Stimulated activated CD4-positive, alpha-beta T cell treated with anti-CD3 and anti-CD28 coated beads, Interleukin-2, amount 100 ng/mL, for 4 hours (primary cell): ENCODE measurements at places on chromosomes 4 and X.

DNA sequence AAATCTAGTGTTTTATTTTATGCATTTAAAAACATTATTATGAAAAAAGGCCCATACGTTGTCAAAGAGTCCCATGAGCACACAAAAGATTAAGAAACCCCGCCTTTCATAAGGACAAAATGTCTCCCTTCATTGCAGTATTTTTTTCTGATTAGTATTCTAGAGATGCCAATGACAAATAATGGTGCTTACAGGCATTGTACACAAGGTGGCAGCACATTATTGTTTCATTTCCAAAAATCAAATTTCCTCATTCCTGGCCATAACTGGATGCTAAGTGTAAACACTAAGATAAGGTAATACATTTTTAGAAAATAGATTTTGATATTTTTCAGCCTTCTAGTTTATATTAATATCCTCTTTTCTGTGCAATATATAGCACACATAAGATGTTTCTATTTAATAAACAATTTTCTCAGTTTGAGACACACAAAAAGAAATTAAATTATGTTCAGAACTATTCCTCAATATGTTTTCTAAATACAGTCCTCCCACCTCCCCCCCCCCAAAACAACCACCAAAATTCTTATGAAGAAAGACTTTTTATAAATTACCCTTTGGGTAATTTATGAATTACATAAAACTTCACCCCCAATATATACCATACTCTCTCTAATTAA, 47.7 kb downstream of the TIGD2 start:
- DNase-seq, result no peak

GRCh38 chr4:123939621-123940020, 543.0 kb downstream of the SPRY1 start:
- no peak for DNase-seq

DNA sequence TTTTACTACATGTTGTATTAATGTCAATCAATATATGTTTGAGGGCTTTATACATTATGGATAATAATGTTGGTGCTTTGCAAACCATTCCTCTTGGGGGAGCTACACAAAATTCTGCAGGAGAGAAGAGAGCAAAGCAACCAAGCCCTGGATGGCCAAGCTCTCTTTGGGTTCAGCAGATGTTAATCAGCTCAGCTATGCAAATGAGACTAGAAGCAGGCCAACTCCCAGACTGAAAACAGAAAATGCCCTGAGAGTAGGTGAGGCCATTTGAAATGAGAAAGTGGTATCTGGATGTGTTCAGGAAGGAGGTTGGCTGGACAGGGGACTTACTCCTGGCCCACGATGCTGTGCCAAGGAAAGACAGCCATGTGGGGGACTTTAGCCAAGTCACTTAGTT, 387.0 kb downstream of the BCOR start:
- DNase-seq, result no peak

DNA sequence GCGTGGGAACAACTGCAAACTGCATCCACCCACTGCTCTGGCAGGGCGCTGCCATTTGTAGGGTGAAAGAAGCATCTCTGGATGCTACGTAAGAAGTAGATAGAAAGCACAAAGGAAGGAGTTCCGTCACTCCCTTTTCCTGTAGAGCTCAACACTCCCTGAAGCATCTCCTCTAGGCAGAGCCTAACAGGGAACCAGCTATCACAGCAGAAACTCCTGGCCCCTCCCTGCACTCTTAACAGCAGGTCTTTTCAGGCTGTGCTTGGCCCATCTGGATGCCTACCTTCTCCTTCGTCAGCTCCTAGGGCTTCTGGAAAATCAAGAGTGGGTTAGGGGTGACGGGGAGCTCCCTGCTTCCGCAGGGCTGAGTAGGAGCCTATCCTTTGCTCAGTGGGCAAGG, 112.9 kb upstream of the TLL1 start:
- no peak for DNase-seq

DNA sequence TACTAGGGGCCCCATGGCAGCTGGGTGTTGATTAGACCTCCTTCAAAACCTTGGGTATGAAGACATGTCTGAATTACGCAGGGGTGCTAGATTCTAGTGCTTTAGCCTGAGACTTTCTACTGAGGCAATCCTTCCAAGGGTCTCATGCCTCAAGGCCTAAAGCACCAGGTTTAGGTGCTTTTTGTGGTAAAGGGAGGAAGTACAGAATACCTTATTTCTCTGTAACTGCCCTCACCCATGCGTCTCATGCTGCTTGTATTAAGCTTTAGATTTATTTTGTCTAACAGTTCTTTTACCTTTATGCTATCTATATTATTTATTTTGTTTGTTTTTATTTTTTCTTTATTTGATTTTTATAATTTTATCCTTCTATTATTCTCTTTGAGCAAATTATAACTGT, 190.2 kb upstream of the GK2 start:
- no peak for DNase-seq

DNA sequence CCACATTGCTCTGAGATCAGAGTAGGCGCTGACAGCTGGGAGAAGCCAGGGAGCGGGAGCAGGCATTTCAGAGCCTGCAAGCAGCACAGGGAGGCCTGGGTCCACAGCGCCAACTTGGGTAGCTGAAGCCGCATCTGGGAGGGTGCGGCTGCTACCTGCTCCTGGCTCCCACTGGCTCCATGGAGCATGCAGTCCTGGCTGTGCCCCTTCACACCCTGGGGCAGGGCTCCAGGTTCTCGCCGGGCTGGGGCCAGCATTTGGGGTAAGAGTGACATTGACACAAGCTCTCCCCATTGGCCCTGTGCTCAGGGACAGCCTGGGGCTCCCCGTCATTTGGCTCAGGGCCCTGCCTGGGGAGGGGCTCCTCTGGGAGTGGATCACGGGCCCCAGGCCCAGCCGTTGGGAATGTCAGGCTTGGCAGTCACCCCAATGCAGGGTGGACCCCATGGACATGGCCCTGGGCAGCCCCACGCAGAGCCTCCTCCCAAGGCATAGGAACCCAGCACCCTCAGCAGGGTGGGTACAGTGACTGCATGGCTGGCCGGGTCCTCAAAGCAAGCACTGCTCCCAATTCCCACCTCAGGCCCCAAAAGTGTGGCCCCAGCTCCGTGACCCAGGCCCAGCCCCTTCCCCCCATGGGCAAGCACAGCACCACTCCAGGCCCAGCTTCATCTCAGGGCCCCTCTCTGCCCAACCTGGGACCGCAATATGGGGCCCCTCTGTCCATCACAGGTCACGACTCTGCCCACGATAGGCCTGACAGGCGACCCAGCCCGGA, 82.4 kb downstream of the PRDM5 start:
- DNase-seq, result no peak

GRCh38 chr4:147640331-147640730, 23.1 kb downstream of the TMEM184C start:
- no peak for DNase-seq

- DNase-seq, result no peak
Observed at GRCh38 chr4:66555301-66555700, 885.0 kb upstream of the EPHA5 start.

GRCh38 chr4:169658975-169659715, 38.8 kb downstream of the CLCN3 start:
- DNase-seq, result no peak

DNA sequence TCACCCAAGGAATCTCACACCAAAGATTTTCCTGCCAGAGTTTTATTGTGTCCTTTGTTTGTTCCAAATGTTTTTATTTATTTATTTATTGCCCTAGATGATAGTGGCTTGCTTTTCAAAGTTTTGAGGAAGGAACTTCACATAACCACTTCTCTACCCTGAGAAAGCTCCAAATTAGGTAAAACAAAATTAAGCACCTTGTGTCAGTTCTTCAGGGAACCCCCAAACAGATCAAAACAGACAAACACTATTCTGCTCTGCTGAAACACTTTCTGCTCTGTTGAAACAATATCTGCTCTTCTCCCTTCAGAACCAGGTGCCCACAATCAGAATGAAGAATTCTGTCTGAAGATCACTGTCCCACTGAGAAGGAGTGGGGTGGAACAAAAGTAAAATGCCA, 16.5 kb upstream of the CYBB start:
- no peak for DNase-seq

- DNase-seq, result no peak
Observed at GRCh38 chrX:1244164-1245076, 24.2 kb upstream of the CSF2RA start.

DNA sequence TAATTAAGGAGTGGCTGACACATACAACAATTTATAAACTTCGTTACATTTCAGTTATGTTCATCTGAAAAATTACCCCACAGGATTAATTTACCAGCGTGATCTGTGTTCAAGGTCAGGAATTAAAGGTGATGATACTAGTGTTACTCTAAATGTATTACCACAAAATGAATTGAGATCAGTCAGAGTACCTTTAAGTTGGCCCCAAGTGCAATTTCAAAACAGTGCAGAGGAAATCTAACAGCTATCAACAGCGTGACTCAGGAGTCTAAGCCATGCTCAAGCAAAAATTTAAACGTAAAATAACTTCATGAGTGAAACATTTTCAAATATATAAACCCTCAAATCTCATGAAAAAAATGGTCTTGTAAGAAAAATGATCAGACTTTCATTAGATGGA, 18.7 kb downstream of the ANTXR2 start:
- DNase-seq, result no peak

DNA sequence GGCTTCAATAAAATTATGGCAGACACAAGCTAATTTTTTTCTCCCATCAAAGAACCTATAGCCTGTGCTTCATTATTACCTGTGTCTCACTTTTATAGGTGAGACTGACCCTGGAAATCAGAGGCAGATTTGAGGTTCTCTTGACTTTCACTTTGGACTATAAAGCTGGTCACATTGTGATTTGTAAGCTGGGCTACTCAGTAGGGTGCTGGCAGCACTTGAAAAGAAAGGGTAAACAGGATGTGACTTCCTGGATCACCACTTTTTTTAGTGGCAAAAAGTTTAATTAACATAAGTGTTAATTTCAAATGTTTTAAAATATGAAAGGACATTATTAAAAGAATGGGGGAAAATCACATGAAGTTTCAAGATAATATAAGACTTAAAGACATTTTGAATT, 50.6 kb upstream of the GATB start:
- no peak for DNase-seq

DNA sequence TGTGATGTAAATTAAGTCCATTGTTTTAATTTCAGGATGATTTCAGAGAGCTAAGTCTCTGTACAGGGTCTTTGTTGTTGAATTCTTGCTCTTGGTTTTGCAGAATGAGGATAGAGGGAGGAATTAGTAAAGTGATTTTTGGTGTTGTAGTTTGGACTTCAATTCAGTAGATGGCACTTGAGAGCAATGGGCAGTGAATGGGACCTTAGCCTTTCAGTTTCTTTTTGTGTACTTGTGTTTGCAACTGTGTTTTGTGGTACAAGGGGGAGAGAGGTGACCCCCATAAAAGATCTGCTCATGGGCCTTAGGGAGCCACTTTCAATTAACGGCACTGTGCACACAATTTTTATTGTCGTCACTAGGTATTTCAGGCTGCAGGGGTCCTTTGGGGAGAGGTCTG, 340.0 kb downstream of the DCAF12L2 start:
- no peak for DNase-seq

GRCh38 chr4:70958681-70959080, 34.8 kb upstream of the DCK start:
- no peak for DNase-seq

GRCh38 chr4:162352580-162353107, 188.8 kb upstream of the FSTL5 start:
- DNase-seq, result no peak

- DNase-seq, result no peak
Observed at GRCh38 chr4:121380776-121381462, at the start of gene QRFPR. TSS of gene QRFPR (minus strand) at chr4:121381018. CDS start at chr4:121380647, 371 bp downstream.

GRCh38 chr4:184416913-184417734, 57.2 kb downstream of the IRF2 start:
- peak; percentile 11 for DNase-seq

DNA sequence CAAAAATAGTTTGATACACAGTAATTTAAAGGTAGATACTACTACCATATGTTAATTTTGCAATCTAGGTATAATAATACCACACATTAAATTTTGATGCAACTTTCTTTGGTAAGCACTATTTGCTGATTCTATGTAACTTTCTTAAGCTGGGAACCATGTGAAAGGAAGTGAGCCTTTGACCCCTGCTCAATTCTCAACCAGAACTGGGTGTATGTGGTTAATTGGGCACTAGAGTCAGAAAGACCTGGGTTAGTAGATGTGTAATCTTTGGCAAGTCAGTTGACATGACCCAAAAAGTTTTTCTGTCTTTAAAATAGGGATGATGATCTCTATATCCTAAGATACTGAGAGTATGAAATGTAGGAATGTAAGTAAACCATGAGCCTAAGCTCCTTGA, 22.4 kb downstream of the TLR2 start:
- no peak for DNase-seq

GRCh38 chrX:9677098-9677739, 88.4 kb downstream of the GPR143 start:
- no peak for DNase-seq

DNA sequence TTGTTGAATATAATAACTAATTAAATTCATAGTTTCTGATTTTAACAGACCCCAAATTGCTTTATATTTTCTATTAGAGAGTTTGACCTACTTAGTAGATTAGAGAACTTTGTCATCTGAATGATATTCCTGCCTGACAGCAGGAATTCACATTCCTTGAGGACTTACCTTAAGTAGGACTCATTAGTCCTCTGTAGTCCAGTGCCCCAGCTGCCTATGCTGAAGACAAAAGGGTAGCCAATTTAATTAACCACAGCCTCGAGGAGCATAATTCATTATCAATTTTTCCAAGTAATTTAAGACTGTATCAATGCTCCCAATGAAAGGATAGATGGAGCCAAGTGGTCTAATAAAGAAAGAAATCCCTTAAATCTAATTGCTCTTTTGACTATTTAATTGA, 1405.0 kb upstream of the IGFBP7 start:
- no peak for DNase-seq
